ENCODE measurements at places on chromosomes 6 and 20.

DNA sequence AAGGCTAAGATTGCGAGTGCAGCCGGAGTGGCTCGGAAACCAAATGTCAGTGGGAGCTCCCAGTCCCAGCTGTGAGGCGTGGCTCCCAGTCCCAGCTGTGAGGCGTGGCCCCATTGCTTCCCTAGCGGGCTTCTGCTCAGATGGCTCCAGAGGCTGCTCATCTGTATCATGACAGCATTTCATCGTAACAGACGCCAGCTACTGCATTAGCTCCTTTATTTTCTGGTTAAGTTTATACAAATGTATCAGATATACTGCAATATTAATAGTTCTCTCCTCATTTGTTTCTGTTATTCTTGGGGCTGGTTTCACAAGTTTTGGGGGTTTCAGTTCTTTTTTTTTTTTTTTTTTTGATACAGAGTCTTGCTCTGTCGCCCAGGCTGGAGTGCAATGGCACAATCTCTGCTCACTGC lies 34.7 kb upstream of the TBXT start:
- no peak for DNase-seq

DNA sequence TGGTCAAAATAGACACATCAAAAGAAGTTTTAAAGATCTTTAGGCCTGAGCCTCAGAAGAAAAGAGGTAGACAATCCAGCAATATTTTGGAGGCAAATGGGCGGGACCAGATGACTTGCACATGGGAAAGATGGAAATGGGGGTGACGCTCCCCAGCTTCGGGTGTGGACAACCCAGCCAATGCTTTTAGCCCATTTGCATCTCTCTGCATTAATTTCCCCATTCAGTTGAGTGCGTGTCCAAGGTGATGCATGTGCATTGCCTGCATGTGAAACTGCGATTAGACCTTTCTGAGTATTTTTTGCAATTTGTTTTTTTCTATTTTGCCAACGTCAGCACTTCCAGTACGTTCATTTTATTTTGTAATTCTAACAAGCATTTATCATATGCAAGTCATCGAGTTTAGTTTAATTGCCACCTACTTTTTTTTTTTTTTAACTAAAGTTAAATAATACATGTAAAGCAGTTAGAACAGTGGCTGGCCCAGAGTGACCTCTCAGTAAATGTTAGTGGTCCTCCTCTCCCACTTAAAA lies 24.2 kb downstream of the PDRG1 start:
- no peak for DNase-seq

GRCh38 chr20:43909720-43910119 lies 4.9 kb upstream of the TOX2 start:
- DNase-seq, result no peak

DNA sequence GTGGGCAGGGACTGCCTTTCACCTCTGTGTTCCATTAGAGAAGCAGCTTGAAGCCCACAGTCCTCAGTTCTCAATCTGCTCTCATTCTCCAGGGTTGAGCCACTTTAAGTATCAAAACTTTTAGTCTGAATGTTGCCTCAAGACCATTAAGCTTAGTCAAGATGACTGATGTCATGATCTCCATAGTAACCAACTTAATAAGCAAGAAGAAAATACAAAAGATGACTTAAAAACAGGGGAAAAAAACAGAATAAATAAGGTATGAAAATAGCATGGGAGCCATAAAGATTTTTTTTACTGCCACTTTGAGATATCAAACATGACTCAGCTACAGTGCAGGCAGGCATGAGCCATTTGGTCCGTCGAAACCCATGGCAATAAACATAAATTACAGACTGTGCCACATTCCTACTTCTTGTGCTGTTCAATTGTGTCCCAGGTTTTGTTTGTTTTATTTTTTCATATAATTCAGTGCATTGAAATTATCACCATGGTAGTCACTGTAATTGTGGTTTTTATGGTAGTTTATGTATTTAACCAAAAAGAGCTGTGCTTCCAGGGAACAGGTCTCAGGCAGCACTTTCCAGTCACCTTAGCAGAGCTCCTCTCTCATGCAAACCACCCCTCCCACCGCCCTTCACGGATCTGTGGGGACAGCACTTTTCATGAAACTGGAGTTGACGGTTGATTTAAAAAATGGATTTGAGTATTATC lies 156.5 kb upstream of the INSM1 start:
- no peak for DNase-seq

DNA sequence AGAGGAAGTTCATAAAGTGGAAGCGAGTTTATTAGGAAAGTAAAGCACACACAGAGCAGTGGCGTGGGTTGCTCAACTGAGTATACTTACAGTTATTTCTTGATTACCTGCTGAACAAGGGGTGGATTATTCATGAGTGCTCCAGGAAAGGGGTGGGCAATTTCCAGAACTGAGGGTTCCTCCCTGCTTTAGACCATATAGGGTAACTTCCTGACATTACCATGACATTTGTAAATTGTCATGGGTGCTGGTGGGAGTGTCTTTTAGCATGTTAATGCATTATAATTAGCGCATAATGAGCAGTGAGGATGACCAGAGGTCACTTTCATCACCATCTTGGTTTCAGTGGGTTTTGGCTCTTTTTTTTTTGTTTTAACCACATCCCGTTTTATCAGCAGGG lies 29.8 kb downstream of the PDYN start:
- no peak for DNase-seq

DNA sequence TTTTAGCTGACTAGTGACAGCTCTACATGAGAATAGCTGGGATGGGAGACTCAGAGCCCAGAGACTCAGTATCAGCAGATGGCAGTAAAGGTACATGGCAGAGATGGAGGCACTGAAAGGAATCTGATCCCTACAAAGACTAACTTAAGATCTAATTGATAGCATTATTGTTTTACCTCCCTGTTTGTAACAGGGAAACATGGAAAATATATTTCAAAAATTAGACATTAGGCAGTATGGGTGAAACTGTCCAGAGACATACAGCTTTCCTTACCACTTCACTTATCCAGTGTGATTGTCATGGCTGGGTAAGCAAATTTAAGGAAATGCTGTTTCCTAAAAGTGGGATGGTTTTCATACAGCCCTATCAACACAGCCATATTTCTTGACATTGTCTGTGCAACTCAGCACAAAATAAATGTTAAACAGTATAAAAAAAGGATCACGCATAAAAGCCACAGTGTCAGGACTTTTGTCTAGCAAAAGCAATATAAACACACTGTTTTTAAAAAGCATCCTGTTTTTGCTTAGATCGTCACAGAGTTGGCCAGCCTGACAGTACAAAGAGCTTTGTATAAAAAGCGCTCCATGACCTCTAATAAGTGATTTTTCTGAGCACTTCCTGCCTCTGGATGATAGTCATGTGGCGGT lies 376.9 kb downstream of the PHF3 start:
- no peak for DNase-seq

GRCh38 chr6:81789291-81789690 lies 36.8 kb upstream of the TENT5A start:
- no peak for DNase-seq

DNA sequence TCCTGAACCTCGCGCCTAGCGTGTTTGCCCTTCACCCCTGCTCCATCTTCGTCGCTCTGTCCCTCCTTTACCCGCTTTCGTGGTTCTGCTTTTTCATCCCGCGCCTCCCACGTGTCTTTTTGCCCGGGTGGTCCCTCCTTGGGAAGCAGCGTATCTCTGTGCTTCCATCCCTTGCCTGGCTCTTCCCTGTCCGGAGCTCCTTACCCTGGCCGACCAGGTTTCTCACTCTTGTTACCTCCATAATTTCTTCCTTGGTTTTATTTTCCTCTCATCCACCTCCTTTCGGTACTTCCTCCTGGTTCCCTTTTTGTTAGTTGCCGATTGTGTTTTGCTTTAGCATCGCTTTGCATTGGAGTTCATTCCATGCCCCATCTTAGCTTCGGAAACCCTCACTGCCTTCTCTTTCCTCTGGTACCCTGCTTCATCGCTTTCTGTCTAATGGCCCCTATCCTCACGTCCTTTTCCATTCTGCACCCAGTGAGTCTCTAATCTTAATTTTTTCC lies 735 bp downstream of the FAM135A start:
- DNase-seq, result no peak

GRCh38 chr6:36999751-37000125 lies 5.7 kb upstream of the FGD2 start:
- DNase-seq, result no peak

- no peak for DNase-seq
These were observed 2.5 kb downstream of the SLC17A1 start for GRCh38 chr6:25829375-25829774.

DNA sequence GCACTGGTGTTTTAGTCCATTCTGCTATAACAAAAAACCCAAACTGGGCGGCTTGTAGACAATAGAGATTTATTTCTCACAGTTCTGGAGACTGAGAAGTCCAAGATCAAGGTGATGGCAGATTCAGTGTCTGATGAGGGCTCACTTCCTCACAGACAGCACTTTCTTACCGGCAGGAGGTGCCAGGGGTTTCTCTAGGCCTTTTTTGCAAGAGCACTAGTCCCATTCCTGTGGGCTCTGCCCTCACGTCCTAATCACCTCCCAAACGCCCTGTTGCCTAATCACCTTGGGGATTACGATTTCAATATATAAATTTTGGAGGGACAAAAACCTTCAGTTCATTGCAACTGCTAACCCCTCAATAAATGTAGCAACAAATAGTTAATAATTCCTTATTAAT lies 140.0 kb upstream of the SGK1 start:
- no peak for DNase-seq

- no peak for DNase-seq
These were observed 458.6 kb downstream of the TENT5A start for GRCh38 chr6:81293896-81294295.

DNA sequence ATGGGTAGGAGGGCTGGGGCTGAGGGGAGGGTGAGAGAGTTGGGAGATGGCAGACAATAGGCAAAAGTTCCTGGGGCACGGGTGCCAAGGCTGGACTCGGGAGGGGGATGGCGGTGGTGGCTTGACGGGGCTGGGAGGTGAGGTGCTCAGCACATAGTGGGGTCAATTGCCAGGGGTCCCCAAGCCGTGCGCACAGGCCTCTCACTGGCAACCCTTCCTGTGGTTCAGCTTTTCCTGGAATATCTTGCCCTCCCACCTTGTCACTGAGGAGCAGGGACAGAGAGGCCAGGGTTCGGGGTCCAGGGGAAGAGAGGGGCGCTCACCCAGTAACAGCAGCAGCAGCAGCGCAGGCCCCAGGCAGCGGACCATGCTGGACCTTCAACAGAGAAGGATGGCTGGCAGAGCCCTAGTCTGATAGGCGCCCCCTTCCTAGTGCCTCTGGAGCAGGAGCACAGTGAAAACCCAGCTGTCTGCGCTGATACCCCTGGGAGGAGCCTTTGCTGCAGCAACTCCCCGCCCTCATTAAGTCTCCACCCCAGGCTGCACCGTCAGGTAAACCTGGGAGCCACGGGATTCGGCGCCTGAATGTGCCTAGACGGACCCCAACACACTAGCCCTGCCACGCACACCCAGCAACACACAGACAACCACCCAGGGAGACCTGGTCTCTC lies at the start of gene GFRA4:
Gene GFRA4, minus strand, starts transcription at position 369 of the 671 bp plus-strand sequence. Its CDS starts 0 bp downstream, at position 369.
- no peak for DNase-seq

GRCh38 chr6:28981833-28982475 lies 23.2 kb downstream of the ZNF311 start:
- DNase-seq, result peak; percentile 4

GRCh38 chr6:38631186-38631783 lies 8.4 kb downstream of the BTBD9 start:
- DNase-seq, result no peak

GRCh38 chr6:83047065-83047754 lies 18.4 kb downstream of the UBE3D start:
- DNase-seq, result no peak

- DNase-seq, result no peak
These were observed 30.6 kb downstream of the MTHFD1L start for GRCh38 chr6:150895928-150896632.

DNA sequence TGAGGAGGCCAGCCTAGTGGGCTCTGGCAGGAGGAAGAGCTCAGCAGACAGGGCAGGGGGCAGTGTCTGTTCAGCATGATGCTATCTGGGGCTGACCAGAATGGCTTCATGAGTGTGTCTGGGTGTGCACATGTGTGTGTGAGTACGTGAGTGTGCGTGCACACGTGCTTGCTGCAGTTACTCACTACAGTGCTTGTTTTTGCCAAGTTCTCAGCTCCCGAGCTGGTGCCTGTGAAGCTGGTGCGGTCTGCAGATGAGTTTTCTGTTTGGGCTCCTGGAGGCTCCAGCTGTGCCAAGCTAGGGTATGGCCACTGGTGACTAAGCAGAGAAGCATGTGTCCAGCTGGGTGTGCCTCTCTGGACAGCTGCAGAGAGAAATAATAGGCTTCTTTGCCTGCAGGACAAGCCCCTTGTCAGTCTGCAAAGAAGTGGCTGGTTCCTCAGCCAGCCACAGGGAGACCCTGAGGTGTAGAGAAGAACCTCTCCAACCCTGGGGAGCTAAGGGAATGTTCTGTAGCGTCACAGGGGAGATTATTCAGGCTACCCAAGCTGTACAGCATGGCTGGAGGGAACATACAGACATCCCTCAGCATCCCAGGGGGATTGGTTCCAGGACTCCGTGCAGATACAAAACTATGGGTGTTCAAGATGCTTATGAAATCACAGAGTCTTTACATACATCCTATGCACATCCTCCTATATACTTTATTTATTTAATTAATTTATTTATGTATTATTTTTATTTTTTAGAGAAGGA lies 40.2 kb upstream of the FAM50B start:
- DNase-seq, result no peak

DNA sequence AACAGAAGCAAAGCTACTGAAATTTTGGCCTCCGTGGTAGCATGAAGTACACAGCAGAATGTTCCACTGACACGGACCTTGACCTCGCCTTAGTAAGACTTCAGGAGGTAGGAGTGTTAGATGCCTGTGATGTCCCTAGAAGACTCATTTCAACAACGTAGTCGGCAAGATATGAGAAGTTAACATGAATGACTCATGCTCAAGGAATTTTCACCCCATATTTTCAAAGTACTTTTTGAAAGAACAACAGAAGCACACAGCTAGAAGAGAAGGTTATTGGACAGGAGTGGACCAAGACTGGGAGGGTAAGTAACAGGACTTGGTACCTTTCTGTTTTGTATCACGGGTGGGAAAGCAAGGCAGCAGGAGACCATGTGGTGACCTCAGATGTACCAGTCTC lies 78.0 kb downstream of the DZANK1 start:
- DNase-seq, result no peak
